Neural progenitor cell (in vitro differentiated cells): ENCODE measurements at places on chromosomes 1 and 21.
A peak's percentile ranks its signal among the peaks of the same experiment; 100 is the strongest.

GRCh38 chr1:33130297-33130696 is 49.3 kb downstream of the AZIN2 start:
- no peak for DNase-seq

GRCh38 chr21:45000637-45001133 is 60.9 kb downstream of the SLX9 start:
- no peak for DNase-seq

DNA sequence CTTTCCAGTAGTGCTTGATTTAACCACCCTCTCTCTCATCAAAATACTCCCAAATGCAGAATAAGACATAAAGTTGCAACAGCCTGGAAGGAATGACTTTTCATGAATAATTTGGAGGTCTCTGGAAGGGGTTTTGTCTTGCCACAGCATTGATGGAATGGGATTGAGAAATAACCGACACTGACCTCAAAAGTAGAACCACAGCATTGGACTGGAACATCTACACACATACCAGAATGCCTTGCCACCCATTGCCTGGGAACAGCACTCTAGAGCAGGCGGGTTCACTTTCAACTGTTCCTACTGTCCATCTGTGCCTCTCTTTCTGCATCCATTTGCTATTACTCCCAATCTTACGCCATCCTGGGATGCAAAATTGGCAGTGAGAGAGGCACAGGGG is 149.1 kb upstream of the USP24 start:
- DNase-seq, result no peak

DNA sequence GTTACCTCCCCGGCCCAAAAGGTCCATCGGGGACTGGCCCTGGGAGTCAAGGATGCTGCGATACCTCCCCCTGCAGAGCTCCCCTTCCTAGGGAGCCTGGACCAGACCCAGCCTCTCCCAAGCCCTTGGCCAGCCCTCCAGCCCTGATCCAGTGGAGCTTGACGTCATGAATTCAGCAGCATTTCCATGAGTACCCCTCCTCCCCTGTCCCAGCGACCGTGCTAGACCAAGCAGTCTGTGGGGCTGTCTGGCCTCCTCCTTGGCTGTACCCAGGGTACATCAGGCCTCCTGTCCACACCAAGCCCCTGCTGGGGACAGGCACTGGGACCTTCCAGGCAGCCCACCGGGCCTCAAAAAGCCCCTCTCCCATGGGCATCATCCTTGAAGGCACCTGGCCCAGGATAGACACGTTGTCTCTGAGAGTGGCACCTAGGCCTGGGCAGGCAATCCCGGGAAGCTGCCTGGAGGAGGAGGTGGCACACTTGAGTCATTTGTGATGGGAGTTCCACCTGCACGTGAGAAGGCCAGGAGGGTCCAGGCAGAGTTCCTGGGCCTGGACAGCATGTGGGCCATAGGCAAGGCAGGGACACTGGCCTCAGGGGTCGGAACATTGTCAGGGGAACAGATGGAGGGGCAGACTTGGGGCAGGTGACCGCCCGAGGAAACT is 46.4 kb downstream of the WNT9A start:
- no peak for DNase-seq

- no peak for DNase-seq
Observed at GRCh38 chr1:203439131-203439730, 36.4 kb upstream of the PRELP start.

DNA sequence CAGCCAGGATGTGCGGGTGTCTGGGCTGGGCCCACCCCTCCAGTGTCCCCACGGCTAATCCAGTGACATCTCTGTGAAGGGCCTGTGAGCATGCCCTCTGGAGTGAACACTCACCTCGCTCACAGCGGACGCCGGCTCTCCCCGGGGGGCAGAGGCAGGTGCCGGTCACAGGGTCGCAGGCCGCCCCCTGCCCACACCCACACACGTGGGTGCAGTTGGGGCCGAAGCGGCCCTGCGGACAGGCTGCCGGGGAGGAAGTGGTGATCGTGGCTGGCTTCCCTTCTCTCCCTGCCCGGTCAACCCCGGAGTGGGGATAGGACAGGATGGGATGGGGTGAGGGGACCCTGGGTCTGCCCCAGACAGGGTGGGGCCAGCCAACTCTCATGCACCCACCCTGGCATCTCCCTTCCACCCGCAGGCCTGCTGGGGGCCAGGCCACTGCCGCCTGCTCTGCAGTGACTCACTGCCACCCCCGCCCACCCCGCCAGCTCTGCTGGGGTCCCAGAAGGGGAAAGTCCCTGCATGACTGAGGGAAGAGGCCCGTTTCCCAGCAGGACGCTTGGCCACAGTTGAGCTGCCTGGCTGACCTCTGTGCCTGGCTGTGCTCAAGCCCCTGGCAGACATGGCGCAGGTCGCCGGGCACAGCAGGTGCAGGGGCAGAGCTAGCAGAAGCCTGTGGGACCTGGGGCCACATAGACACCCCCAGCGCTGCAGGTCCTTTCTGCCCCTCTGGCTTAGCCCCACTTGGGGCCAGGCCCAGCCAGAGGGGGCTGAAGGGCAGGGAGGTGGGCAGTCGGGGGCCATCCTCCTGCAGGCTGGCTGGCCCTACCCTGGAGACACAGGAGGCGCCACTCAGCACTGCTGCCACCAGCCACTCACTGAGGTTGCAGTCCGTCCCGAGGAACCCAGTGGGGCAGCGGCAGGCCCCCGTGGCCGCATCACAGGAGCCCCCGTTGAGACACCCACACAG is 41.6 kb downstream of the ARHGEF16 start:
- no peak for DNase-seq

DNA sequence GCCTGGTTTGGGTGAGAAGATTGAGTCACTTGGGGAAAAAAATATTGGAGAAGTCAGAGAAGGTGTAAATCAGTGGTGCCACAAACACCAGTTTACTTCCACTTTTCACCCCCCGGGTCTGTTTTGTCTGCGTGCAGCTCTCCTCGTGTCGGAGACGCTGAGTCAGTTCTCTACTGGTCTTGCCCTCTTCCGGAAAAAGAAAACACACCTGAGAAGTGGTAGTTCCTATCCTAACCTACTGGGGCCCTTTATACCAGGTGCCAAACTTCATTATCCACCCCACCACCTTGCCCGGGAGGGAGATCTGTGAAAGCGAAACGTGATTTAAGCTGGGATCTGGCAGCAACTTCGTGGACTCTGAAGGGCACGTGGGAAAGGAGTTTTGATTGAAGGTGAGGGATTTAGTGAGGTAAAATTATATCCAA is 855 bp upstream of the IVNS1ABP start:
- no peak for DNase-seq

GRCh38 chr1:199700551-199700950 is 327.0 kb upstream of the NR5A2 start:
- no peak for DNase-seq

- DNase-seq, result peak; percentile 6
Observed at GRCh38 chr1:55987491-55988249, 591.7 kb downstream of the PLPP3 start.

GRCh38 chr21:43727519-43728153 is 8.7 kb downstream of the PDXK start:
- DNase-seq, result no peak

DNA sequence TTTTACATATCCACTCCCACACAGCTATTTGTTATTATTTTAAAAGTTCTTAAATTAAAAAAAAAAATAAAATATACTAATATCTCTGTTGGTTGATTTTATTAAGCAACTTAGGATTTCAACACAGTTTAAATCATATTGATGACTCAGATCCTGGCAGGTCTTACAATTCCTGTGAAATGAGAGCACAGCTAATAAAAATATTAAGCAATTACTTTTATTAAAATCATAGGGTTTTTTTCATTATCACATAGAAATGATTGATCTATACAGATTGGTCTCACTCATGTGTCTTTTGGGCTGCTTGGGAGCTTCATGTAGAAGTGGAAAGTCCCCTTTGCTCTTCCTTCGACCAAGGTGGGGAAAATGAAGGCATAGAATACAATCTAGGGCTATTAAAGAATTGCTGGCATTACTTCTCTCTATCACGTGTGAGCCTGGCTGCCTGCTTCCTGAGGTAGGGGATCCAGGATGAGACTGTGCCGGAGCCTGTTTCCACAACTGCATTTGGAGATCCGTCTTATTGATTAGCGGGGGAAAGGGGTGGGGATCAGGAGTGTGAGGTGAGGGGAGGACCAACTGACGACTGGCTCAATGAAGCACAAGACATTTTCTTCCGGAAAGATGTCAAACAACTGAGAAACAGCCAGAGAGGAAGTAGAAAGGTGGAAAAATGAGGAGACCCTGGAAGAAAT is 858.0 kb downstream of the USP25 start:
- peak; percentile 12 for DNase-seq
